CD4-positive, alpha-beta T cell treated with Interleukin-4 for 4 hours (primary cell): ENCODE measurements at places on chromosomes 6 and 20.

GRCh38 chr6:92337571-92337970 is 1081.8 kb downstream of the EPHA7 start:
- DNase-seq, result no peak

- DNase-seq, result no peak
Measured at GRCh38 chr6:34447910-34448309, 18.0 kb upstream of the PACSIN1 start.

- DNase-seq, result no peak
Measured at GRCh38 chr20:2706688-2707352, 14.2 kb downstream of the EBF4 start.

DNA sequence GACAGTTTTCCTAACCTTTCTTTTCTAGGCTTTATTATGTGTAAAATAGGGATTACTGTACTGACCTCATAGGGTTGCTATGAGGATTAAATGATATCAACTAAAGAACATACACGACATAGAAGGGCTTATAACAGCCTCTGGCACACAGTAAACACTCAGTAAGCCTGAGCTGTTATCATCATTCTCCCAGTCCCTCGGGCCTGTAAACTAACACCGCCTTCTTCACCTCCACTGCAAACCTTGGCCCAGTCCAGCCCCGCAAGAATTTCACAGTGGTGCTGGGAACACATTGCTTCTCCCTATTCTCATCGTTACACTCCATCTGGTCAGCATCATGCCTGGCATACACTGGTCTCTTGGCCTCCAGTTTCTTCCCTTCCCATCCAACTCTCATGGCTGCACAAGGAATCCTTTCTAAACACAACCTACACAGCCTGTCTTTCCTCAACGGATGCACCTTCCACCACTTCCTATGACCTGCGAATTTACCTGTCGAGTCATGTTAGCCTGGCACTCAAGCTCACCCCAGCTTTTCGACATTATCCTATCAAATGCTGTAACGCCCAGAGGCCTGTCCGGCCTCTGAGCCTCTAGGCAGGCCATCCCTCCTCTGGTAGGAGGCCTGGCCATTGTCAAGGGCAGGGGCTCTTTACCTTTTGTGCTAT is 92.1 kb downstream of the FYN start:
- no peak for DNase-seq

DNA sequence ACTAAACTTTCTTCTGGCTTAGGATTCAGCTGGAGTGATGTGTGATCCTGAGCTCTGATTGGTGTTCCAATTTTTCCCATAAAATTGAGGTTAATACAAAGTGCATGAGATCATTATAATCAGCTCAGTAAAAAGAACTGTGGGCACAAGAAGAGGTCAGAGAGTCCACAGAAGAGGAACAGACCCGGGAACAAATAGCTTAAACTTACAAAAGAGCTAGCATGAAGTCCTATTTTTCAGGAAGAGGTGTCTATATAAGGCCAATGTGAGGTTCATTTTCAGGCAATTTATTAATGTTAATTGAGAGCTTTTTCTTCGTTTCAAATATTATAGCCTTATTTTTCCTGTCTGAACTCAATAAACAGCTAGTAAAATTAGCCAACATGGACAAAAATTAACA is 26.9 kb upstream of the STX11 start:
- no peak for DNase-seq

- DNase-seq, result no peak
Measured at GRCh38 chr6:51559059-51559458, 528.4 kb downstream of the PKHD1 start.

GRCh38 chr6:5261545-5262109 is 314 bp downstream of the FARS2 start:
- DNase-seq, result no peak

GRCh38 chr6:63509652-63510352 is 62.5 kb upstream of the LOC128125822 start:
- no peak for DNase-seq

DNA sequence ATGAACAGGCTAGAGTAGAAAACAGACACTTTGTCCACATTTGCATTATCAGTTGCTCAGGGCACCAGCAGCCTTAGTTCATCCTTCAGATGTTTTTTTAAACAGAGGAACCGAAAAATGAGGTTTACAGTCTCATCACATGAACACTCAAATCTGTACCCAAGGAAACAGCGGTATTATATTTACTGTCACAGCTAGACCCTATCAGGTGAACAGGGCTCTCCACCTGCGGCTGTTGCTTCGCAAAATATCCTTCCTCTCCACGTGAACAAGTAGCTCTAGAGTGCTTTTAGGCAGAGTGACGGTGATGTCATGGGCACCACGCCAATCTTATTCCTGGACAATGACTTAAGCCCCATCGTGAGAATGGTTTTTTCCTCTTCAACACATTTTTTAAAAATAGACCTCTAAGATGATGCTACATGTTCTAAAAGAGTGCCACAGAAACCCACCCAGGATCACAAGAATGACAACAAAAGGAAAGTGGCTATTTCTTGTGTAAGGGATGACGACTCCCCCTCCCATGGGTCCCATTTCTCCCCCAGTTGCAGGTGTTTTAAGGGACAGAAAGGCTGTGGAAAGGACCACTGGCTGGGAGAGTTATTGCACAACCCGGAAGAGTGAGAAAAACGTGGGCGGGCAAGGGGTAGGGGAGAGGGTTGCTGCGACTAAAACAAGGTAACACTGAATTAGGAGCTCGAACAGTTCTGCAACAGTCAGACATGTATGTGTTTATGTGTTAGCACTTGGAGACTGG is 77.7 kb downstream of the EFHC1 start:
- no peak for DNase-seq

DNA sequence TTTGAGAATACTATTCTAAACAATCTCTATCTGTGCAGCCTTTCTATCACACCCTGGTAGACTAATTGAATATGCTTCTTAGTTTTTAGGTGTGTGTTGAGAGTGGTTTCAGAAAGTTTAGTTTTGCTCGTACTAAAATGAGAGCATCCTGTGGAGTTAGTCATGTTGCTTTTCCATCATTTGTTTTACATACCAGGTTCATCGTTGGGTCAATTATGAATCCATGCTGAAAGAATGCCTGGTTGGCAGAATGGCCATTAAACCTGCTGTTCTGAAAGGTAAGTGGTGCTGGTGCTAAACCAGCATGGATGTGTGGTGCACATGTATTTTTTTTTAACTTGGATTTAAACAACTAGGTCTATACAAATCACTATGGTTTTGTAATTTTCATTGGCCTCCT is 49.3 kb downstream of the CYB5R4 start:
- DNase-seq, result no peak

DNA sequence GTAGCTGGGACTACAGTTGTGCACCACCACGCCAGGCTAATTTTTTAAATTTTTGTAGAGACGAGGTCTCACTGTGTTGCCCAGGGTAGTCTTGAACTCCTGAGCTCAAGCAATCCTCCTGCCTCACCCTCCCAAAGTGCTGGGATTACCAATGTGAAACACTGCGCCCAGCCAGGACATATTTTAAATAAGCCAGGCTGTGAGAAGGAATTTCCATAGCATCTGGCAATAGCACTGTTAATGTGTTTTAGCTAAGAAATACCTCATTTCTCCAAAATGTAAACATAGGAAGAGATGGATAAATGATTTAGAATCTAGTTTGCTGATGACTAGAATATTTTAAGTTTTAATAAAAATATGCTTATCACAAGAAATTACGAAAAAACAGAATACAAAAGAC is 27.0 kb upstream of the SLA2 start:
- DNase-seq, result no peak

DNA sequence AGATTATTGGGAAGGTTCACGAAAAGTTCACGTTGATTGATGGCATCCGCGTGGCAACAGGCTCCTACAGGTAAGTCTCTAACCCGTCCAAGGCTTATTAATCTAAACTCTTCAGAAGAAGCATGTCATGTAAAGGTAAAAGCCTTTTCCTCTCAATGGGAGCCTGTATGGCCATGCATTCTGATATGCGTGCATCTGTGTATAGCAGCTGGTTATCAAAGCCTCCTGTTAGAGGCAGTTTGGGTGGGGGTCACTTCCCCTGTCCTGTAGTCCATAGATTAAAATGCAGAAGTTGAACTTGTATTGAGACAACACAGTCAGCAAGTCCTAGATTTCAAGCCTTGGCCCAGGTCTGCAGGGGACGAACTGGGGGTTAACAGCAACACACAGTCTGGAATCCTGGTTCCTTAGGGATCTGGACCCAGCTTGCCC is 14.2 kb upstream of the DHX35 start:
- DNase-seq, result no peak

DNA sequence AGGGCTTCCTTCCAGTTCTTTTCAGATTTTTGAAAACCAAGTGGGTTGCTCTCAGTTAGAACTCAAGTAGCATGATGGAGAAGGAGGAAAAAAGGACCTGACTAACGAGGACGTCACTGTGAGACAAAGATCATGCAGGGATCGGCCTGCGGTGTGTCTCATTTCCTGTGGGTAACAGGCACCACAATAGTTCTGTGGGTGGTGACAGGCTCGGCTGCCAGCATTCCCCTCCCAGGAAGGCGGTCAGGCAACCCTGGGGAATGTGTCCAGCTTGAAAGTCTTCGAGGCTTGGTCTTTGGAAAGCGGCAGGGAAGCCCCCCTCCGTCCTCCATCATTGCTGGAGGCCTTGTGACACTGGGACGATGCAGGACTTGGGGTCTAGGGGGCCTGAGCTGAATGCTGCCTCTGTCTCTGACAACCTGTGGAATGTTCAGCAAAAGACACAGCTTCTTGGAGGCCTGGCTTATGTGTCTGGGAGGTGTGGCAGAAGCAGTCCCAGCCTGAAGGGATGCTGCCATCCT is 121.0 kb downstream of the BCAS1 start:
- peak; percentile 80 for DNase-seq

DNA sequence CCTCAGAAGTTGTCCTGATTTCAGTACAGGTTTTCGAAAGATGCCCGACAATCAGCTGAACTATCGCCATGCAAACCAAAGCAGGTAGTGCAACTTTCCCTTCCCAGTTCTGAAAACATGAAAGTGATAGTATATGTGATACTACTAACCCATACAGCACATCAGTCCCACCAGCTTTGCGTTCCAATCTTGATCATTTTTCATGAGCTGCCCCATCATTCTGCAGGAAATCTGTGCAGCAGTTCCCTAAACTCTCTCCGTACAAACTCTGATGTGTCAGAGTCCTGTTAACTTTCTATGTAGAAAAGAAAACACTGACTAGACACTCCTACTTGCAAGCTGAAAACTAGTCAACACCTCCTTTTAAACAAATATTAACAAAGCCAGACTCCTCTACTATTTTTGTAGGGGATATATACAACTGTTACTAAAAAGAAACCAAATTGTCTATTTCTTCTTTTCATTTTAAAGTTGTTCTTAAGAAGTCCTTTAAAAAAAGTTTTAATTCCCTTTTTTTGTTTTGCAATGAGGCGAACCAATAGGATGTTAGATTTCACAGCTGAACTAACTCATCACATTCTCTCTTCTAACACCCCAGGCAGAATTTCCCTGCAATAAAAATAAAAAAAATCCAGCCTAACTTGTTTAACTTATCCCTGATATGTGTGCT is 99.6 kb upstream of the DST start:
- DNase-seq, result no peak

DNA sequence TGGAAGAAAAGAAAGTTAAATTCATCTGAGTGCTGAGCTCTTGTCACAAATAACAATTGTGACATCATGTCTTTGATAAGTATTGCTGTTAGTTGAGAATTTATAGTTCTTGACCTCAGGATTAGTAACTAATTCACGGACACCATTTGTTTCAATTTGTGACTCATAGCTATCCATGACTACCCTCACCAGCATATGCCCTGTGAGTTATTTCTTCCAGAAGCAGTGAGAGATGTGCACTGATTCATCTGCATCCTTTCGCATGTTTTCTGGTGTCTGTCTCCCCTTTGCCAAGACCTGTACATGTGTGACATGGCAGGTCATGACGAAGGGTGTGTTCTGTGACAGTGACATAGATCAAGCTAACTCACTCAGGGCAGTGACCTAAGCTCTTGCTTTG is 86.9 kb downstream of the SOBP start:
- DNase-seq, result no peak

DNA sequence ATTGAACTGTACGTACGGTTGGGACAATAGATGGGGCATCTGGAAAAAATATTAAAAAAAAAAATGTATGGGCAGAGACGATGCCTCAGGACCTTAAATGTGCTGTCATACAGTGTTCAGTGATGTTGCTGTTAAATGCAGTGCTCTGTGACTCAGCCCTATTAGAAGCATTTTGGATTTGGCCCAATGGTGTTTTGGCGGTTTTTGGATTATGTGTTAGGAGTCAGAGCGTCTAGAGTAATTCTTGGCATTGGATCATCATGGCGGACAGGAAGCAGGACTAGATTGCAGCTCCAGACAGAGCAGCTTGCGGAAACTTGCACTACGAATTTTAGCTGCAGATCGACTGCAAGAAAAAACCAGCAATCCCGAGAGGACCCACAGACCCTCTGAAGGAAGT is 280.0 kb downstream of the SOX4 start:
- no peak for DNase-seq

DNA sequence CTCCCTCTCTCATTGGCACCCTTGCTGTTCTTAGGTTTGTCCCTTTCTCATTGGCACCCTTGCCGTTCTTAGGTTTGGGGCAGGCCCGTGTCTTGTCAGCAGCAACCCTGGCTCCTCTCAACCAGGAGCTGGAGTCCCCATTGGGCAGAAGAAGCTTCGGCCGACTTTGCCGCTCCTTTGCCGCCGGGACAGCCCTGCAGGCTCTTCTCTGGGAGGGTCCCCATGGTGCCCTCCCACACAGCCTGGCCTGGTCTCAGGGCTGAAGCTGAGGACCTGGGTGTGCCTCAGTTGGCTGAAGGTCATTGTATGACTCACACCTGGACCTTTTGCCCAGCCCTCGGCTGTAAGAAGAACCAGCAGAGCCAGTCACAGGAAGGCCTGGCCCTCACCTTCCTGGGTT is 59.6 kb downstream of the PPP1R14C start:
- DNase-seq, result no peak

DNA sequence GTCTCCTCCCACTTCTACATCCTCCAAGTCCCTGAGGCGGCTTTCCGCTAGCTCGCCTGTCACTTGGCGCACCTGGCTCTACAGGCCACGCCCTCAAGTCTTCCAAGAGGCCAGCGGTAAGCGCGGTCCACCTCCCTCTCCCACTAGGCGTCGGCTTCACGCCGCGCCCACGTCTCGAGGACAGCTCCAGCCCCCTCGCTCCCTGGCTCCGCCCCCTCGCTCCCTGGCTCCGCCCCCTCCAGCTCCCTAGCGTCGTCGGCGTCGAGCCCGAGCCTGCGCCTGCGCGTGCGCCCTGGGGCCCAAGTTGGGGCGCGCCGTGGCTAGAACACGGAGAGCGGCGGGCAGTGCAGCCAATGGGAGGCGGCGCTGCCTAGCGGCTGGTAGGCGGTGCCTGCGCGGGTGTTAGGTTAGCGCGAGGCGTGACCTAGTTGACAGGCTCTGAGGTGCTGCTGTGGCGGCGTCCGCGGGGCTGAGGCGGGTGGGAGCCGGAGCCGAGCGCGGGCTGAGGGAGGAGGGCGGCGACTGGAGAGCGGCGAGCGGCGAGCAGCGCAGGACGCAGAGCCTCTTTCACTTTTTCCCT is at the start of gene MACROD2:
Gene MACROD2 (plus strand): TSS at position 431 of the 580 bp plus-strand sequence.
- DNase-seq, result peak; percentile 11

- no peak for DNase-seq
Measured at GRCh38 chr6:98525860-98526259, 308.5 kb upstream of the POU3F2 start.
